ENCODE measurements at places on chromosomes 2 and 18. TPM values are rescaled to one million over a fixed set of nuclear protein-coding genes. Genes with fewer than 3 reads are reported as not detected.

- no peaks in the 10 kb centered on the region for H3K36me3 ChIP-seq
- no peaks in the 10 kb centered on the region for H3K27me3 ChIP-seq
- no peaks in the 10 kb centered on the region for H3K4me1 ChIP-seq
Observed at GRCh38 chr2:71560638-71561011, 107.3 kb downstream of the DYSF start.

The PSMA8 gene
- total RNA-seq = 0.67 TPM

The DTNA gene
- total RNA-seq = not detected

- H3K4me3 ChIP-seq = no peak overlapping the region
- no peak overlapping the region for H3K27ac ChIP-seq
- no peak for DNase-seq
- H3K4me1 ChIP-seq = no peaks in the 10 kb centered on the region
- H3K36me3 ChIP-seq = no peaks in the 10 kb centered on the region
- no peaks in the 10 kb centered on the region for H3K27me3 ChIP-seq
Observed at GRCh38 chr2:198953328-198953727, 504.4 kb downstream of the SATB2 start.

DNA sequence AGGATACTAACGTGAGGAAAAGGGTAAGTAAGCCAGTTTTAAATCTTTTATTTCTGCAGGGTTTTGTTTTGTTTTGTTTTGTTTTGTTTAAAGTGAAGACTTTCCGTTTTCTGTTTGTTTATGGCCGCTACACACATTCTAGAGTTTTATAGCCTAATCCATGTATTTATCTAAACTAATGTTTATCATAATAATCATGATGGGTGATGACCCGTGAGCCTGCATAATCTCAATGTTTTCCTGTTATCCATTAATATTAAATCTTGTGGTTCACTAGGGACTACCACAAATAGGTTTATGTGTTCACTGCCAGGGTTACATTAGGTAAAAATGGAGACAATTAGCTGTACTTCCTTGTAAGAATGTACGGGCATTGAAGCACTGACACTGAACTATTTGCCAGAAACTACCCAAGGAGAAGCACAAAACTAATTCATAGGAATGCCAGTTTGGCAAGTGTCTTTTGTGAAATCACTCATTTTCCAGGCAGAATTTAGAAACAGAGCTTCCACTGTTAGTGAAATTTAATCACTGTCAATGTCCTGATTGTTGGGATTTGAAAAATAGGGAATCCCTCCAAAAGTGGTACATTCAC, 574.8 kb downstream of the LRP1B start:
- H3K4me1 ChIP-seq = no peaks in the 10 kb centered on the region
- H3K4me3 ChIP-seq = no peak overlapping the region
- H3K27ac ChIP-seq = no peak overlapping the region
- DNase-seq = no peak
- no peaks in the 10 kb centered on the region for H3K36me3 ChIP-seq

DNA sequence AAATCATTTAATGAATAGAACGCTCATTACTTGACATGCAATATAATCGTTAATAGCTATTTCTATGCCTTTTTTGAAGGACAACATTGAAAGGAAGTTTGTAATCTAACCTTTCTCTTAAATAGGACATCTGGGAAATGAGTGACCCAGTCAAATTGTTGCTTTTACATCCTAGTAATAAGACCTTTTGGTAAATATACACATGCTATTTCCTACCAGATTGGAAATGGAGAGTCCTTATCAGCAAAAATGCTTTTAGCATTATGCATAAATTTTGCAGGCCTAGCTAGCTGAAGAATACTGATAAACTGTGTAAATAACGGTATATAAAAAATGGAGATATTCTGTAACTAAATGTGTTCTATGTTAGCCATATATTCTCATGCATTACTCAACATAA, 567.3 kb upstream of the DSEL start:
- no peaks in the 10 kb centered on the region for H3K36me3 ChIP-seq
- DNase-seq = no peak
- H3K4me3 ChIP-seq = no peak overlapping the region
- no peaks in the 10 kb centered on the region for H3K4me1 ChIP-seq

DNA sequence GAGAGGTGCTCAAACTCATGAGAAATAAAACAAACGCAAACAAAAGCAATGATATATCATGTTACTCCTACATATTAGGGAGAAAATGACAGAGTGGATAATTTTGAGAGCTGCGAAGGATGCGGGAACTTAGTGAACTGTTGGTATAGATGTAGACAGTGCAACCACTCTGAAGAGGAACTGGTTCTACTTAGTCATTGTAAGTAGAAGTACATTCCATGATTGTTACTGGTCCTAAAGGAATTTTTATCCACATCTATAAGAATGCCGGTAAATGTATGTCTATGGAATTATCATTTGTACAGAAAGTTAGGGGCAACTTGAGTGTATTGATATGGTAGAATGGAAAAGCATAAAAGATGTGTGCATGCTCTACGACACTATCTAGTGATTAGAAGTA, 1238.4 kb downstream of the LRP1B start:
- no peak for DNase-seq
- no peaks in the 10 kb centered on the region for H3K27me3 ChIP-seq

DNA sequence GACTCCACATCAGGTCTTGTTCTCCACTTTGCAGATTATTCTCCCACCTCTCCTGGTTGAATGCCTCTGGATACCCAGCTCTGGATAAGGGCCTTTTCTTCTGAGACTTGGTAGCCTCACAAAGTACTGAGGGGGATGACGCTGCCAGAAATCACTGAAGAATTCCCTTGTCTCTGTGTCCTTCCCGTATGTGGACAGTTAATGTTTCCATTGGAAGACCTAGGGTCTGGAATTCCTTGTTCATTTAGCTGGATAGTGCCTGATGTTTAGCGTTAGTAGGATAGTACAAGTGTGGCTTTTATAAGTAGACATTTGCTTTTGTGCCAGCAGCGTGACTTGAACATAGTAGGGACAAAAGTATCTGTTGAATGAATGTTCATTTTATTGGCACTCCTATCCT, 76.9 kb downstream of the CLHC1 start:
- no peak overlapping the region for H3K4me3 ChIP-seq
- H3K27ac ChIP-seq = no peak overlapping the region
- H3K27me3 ChIP-seq = no peaks in the 10 kb centered on the region

DNA sequence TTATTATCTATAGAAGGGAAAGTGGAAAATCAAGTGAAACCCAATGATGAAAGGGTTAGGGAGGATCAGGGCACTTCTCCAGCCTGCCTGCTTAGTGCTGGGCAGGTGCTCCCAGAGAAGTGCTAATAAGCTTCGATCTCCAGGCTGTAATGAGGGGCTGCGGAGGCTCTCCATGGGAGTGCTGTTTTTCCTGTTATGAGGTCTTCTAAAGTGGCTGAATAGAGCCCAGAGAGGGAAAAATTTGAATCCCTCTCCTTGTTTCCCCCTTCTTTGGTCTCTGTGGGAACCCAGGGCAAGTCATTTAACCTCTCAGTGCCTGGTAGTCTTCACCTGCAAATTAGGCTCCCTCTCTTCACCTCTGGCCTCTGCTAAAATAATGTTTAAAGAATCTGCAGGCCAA, 351.7 kb upstream of the DCC start:
- no peaks in the 10 kb centered on the region for H3K36me3 ChIP-seq
- no peak overlapping the region for H3K4me3 ChIP-seq
- DNase-seq = no peak
- H3K27ac ChIP-seq = no peak overlapping the region

DNA sequence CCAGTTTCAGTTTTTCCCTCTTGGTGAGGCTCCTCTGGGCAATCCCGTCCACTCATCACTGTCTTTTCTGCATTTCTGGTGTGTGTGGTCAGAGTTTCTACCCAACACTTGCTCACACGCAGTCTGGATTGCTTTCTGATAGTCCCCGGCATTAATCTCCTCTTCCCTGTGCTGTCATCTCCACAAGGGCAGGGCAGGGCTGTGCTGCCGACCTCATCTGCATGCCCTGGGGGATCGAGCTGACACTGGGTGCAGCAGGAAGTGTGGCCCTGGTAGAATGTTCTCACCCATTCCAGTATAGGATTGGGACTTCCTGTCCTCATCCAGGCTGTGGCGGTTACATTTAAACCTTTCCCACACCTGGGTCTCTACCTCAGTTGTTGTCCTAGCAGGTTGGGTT, 80.0 kb upstream of the FAM136A start:
- H3K27ac ChIP-seq = no peak overlapping the region
- H3K27me3 ChIP-seq = no peaks in the 10 kb centered on the region
- no peaks in the 10 kb centered on the region for H3K36me3 ChIP-seq

DNA sequence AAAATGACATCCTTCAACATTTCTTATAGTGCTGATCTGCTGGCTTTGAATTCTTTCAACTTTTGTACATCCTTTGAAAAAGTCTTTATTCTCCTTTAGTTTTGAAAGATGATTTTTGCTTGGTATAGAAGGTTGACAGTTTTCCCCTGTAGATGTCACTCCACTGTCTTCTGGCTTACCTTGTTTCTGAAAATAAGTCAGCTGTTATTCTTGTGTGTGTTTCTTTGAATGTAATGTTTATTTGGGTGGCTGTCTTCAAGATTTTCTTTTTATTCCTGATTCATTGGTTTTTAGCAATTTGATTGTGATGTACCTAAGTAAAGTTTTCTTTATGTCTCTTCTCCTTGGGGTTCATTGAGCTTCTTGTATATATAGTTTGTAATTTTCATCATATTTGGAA, 47.6 kb downstream of the ACTR3 start:
- no peak overlapping the region for H3K27ac ChIP-seq
- no peak overlapping the region for H3K4me3 ChIP-seq
- peaks cover 33% of the 10 kb centered on the region for H3K36me3 ChIP-seq
- DNase-seq = no peak
- no peaks in the 10 kb centered on the region for H3K27me3 ChIP-seq

The GALNT13 gene
- 0.79 TPM for total RNA-seq

- H3K4me3 ChIP-seq = no peak overlapping the region
- no peaks in the 10 kb centered on the region for H3K27me3 ChIP-seq
- DNase-seq = no peak
- no peak overlapping the region for H3K27ac ChIP-seq
Observed at GRCh38 chr2:111157071-111157661, 36.5 kb downstream of the BCL2L11 start.

DNA sequence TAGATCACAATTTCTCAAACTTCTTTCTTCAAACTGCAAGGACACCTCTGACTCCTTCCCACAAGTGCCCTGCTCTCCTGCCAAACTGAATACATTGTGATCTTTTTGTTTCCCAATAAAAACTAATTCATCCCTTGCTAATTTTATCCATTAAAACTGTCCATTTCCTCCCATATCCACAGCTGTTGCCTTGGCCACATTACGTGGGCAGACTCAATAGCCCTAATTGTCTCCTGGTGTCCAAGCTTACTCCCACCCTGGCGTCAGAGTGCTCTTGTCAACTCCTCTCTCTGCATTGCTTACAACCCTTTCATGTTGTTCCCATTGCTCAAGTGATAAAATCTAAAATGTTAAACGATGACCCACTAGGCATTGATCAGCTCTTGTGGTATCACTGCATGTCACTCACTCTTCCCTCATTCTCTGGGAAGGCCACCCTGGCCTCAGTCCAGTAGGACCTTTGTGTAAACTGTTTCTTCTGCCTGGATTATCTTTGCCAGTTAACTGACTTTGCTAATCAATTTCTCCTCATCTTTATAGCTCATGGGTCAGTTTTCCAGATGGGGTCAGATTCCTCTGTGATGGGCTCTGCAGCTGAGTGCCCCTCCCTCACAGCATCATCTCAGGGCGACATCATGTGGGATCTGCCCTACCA, 525.0 kb downstream of the SLC4A3 start:
- no peaks in the 10 kb centered on the region for H3K36me3 ChIP-seq
- H3K4me1 ChIP-seq = no peaks in the 10 kb centered on the region
- H3K27ac ChIP-seq = no peak overlapping the region
- DNase-seq = no peak
- no peaks in the 10 kb centered on the region for H3K27me3 ChIP-seq

- H3K27me3 ChIP-seq = no peaks in the 10 kb centered on the region
- H3K36me3 ChIP-seq = no peaks in the 10 kb centered on the region
- no peak for DNase-seq
- no peak overlapping the region for H3K27ac ChIP-seq
- no peak overlapping the region for H3K4me3 ChIP-seq
Observed at GRCh38 chr18:48336332-48336731, 72.9 kb downstream of the ZBTB7C start.

DNA sequence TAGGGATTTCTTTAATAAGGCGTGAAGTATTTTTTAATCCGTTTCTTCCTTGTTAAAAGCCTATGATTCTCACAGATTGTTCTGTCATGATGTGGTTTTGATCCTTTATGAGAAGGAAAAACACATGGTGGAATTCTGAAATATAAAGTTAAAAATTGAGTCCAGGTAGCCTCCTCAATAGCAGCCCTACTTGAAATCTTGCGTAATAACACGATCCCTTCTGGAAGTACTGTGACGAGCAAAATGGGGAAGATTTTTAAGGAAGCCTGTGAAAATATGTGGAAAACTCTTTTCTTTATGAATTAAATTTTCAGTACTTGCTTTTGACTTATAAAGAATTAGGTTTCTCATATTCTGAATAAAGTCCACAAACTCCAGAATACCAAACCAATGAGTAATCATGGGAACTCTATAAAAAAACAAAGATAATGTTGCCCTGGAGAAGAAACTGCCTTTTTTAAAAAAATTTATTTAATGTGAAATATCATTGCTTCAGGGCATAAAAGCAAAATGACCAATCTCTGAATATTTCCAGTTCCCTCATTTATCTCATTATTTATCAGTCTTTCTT, 476.4 kb upstream of the ZEB2 start:
- H3K36me3 ChIP-seq = no peaks in the 10 kb centered on the region
- H3K4me3 ChIP-seq = no peak overlapping the region

The TCF23 gene
- total RNA-seq = not detected

GRCh38 chr18:12880541-12880910, 3.5 kb downstream of the PTPN2 start:
- H3K27ac ChIP-seq = no peak overlapping the region
- no peak for DNase-seq
- peaks cover 80% of the 10 kb centered on the region for H3K4me1 ChIP-seq
- H3K4me3 ChIP-seq = no peak overlapping the region
- no peaks in the 10 kb centered on the region for H3K36me3 ChIP-seq

The OTX1 gene
- total RNA-seq = not detected

Measured in CD4-positive, alpha-beta memory T cell (primary cell).